Activated T-cell treated with anti-CD3 and anti-CD28 coated beads, Interleukin-2, amount 50 U/mL, for 24 hours (primary cell): ENCODE measurements at places on chromosomes 4 and X.

DNA sequence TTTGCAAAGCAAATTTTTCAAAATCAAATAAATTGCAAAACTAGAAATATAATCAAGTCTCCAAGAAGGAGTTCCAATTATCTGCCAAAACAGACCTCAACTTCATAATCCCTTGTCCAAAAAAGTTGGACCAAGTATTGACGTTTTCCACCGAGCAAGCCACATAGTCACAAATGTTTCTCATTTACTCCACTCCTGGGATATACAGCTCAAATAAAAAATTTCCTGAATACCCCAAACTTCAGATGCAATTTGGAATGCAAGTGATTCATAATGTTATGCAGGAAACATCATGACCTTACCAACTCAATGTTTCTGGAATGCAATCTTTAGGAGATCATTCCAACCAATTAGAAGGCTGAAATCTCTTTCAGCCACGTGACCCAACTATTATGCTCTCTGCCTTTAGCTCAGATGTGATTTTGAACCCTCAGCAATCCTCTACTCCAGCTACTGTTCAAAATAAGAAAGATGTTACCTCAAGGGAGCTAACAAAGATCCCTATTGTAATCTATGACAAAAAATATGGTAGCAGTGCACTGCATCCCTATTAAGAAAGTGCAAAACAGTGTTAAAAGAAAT is 72.4 kb downstream of the PRDM5 start:
- no peak for DNase-seq

- no peak for DNase-seq
Measured at GRCh38 chr4:3638080-3638795, 106.0 kb upstream of the LRPAP1 start.

DNA sequence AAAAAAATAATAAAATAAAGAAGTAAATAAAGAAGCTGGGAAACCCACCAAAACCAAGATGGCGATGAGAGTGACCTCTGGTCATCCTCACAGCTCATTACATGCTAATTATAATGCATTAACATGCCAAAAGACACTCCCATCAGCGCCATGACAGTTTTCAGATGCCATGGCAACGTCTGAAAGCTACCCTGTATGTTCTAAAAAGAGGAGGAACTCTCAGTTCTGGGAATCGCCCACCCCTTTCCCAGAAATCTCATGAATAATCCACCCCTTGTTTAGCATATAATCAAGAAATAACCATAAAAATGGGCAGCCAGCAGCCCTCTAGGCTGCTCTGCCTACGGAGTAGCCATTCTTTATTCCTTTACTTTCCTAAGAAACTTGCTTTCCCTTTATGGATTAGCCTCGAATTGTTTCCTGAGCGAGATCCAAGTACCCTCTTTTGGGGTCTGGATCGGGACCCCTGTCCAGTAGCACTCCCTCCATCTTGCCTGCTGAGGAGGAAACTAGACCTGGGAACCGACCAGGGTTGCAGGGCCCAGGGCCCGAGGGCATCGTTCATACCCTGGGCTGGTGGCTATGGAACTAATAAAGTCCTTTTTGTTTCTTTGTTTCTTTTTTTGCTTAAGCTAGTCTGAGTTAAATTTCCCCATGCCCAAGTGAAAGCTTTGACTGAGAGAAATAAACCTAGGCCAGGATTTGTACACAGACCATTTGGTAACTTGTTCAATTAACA is 30.9 kb downstream of the HTT-AS start:
- DNase-seq: no peak

DNA sequence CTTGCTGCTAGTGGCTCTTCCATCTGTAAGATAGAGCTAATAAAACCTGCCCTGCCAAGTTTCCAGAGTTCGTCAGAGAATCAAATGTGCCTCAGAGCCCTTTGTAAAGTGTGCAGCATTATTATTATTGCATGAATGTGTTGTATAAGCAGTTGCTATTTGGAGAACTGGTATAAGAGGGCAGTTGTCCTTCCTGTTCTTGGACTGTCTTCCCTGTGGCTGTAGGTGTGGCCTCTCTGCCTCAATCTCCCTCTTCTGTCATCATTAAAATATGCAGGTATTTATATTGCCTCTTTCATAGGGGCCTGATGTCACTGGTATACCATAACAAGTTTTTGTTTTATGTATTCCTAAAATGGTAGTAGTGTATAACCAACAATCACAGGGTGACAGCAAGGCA is 3.8 kb downstream of the MTM1 start:
- no peak for DNase-seq

DNA sequence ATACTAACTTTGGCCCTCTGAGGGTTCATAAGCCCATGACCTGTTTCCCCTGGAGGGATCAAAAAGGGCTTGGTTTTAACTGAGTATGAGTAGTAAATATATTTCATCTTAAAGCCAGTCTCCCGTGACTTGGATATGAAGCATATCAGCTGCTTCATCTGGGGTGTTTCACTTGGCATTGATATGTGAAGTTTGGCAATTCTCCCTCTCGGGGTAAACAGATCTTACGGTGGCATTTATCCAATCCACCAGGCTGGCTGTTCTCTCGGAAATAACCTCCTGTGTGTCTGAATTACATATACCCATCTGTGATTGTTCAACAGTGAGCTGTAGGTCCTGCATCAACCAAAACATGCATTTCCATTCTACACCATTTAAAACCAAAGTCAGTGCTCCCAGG is 130.7 kb downstream of the ADAM29 start:
- no peak for DNase-seq

DNA sequence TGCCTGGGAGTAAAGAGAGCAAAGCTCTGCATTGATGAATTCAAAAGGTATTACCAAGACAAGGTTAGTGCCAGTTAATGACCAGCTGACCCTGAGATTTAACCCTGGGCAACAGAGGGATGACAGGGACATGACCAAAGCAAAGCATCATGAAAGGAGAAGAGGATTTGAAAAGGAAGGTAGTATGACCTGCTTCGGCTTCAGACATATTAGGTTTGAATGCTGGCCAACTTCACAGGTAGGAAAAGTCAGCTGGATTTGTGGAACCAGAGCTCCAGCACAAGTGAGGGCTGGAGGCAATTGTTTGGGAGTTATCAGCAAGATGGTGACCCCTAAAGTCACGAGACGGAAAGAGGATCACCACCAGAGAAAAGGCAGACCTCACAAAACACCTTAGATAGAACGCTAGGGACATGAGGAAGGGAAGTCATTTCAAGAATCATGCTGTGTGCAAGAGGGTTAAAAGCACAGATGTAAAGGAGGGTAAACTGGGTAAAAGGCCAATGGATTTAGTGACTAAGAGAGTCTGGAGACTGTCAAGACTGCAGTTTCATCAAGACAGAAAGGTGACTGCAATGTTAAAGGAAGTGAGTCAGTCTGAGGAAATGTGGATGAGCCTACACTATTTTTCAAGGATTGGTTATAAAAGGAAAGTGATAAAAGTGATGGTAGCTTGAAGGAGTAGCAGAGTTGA is 45.6 kb downstream of the SH3RF1 start:
- DNase-seq: no peak
